K562 (cell line): ENCODE measurements at places on chromosomes 12 and 14. TPM values are rescaled to one million over a fixed set of nuclear protein-coding genes. Genes with fewer than 3 reads are reported as not detected.

DNA sequence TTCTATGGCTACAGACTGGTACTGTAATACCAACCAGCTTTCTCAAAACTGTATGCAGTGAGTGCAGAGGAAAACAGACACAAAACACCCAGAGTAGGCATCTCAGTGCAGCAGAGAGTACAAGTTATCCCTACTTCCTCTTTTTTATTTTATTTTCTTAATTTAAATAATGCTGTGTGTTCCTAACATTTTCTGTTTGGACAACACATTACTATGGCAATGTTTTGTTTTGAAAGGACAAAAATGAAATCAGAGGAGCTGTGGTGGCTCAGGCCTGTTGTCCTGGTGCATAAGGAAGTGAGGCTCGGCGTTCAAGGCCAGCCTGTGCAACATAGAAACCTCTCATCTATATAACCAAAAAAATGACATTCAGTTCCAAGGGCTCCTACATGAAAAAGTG lies 33.7 kb upstream of the SELPLG start:
- H3K36me3 ChIP-seq = peaks cover 61% of the 10 kb centered on the region
- H3K4me3 ChIP-seq = no peak overlapping the region
- H3K27ac ChIP-seq = no peak overlapping the region
- DNase-seq = no peak
- H3K27me3 ChIP-seq = no peaks in the 10 kb centered on the region

DNA sequence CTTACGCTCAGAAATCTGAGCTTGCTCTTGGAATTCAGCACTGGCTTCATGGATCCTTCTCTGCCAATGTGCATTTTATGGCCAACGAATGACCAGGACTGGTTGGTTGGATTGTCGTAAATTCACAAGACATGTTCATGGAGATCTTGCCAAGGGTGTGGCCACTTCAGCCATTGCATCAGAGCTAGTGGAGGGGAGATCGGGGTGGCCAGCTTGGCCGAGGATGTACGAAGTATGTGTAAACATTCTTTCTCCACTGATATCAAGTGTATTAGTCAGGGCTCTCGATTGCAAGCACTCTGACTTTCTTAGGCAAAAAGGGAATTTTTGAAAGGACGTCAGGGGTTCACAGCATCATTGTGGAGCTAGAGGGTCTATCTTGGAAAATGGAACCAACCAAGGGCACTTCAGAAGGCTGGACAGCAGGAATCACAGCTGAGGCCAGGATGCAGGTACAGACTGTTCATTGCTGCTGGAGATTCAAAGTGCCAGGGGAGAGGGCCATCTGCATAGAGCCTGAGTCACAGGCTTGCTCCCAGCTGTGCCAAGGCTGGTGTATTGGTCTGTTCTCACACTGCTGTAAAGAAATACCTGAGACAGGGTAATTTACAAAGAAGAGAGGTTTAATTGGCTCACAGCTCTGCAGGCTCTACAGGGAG lies 32.9 kb upstream of the ADGRD1 start:
- peaks cover 65% of the 10 kb centered on the region for H3K27me3 ChIP-seq
- no peak overlapping the region for H3K27ac ChIP-seq
- H3K36me3 ChIP-seq = no peaks in the 10 kb centered on the region
- peaks cover 2% of the 10 kb centered on the region; the same call in 1 of the 3 replicates for H3K4me1 ChIP-seq
- H3K4me3 ChIP-seq = no peak overlapping the region
- no peak for DNase-seq

DNA sequence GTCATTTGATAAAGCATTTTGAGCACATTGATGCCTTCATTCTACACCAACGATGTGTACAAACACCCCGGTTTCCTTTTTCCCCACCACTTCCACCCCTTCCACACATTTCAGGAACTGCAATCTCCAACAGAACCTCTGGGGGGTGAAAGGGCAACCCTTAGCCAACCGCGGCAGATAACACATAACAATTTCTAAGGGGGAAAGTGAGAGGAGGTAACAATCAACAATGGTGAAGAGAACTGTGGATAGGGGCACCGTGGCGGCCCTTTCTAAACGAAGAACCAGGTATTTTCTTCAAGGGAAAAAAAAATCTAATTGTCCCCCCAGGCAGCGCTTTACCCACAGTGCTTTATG lies 1.1 kb downstream of the KITLG start:
- no peaks in the 10 kb centered on the region for H3K27me3 ChIP-seq
- DNase-seq = no peak
- no peaks in the 10 kb centered on the region for H3K4me1 ChIP-seq
- no peak overlapping the region for H3K4me3 ChIP-seq
- no peak overlapping the region for H3K27ac ChIP-seq
- no peaks in the 10 kb centered on the region for H3K36me3 ChIP-seq

- H3K4me3 ChIP-seq = no peak overlapping the region
- DNase-seq = peak; percentile 33
- H3K4me1 ChIP-seq = no peaks in the 10 kb centered on the region
- H3K27me3 ChIP-seq = peaks cover 9% of the 10 kb centered on the region
Observed at GRCh38 chr12:5073853-5074252, 30.2 kb downstream of the KCNA5 start.

GRCh38 chr14:92653162-92653651 lies 95.2 kb downstream of the LGMN start:
- no peak overlapping the region for H3K4me3 ChIP-seq
- DNase-seq = no peak
- H3K27me3 ChIP-seq = peaks cover 46% of the 10 kb centered on the region
- peaks cover 11% of the 10 kb centered on the region for H3K4me1 ChIP-seq

GRCh38 chr14:91243074-91243471 lies 1.4 kb downstream of the GPR68 start:
- H3K4me1 ChIP-seq = peaks cover 5% of the 10 kb centered on the region
- H3K36me3 ChIP-seq = no peaks in the 10 kb centered on the region
- no peak for DNase-seq
- H3K27ac ChIP-seq = no peak overlapping the region
- no peak overlapping the region for H3K4me3 ChIP-seq

GRCh38 chr14:37399517-37399916 lies 195.5 kb downstream of the FOXA1 start:
- H3K27me3 ChIP-seq = no peaks in the 10 kb centered on the region
- H3K4me3 ChIP-seq = no peak overlapping the region
- H3K27ac ChIP-seq = no peak overlapping the region
- no peaks in the 10 kb centered on the region for H3K36me3 ChIP-seq
- H3K4me1 ChIP-seq = no peaks in the 10 kb centered on the region
- no peak for DNase-seq

DNA sequence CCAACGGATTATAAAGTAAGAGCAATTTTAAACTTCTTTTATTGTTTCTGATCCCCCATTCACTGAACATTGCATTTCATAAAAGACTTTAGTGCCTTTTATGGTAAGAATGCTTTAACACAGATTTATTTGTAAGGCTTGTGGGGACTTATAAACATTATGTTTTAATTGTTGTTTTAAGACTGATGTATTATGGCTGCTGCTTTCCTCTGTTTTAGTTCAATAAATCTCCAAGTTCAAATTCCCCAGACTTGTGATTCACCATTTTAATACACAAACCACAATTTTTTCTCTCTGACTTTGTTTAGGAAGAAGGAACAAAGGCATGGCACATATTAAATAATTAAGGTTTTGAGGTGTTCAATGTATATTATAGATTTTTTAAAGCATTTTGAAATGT lies 753.3 kb downstream of the SLC6A15 start:
- no peak overlapping the region for H3K4me3 ChIP-seq
- no peaks in the 10 kb centered on the region for H3K4me1 ChIP-seq
- no peak overlapping the region for H3K27ac ChIP-seq
- no peaks in the 10 kb centered on the region for H3K27me3 ChIP-seq
- no peaks in the 10 kb centered on the region for H3K36me3 ChIP-seq

- no peaks in the 10 kb centered on the region for H3K4me1 ChIP-seq
- H3K27me3 ChIP-seq = no peaks in the 10 kb centered on the region
- DNase-seq = no peak
- H3K27ac ChIP-seq = no peak overlapping the region
- H3K4me3 ChIP-seq = no peak overlapping the region
- no peaks in the 10 kb centered on the region for H3K36me3 ChIP-seq
Observed at GRCh38 chr14:74846968-74847665, 28.8 kb downstream of the PROX2 start.

DNA sequence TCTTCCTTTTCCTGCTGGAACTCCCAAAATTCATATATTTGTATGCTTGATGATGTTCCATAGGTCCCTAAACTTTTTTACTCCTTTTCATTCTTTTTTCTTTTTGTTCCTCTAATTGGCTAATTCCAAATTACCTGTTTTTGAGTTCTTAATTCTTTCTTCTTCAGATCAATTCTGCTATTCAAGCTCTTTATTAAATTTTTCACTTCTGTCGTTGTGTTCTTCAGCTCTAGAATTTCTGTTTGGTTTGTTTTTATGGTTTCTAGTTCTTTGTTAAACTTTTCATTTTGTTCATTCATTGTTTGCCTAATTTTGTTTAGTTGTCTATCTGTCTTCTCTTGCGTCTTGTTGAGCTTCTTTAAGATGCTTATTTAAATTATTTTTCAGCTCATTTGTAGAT lies 154.8 kb downstream of the TPH2 start:
- no peaks in the 10 kb centered on the region for H3K4me1 ChIP-seq
- H3K27me3 ChIP-seq = no peaks in the 10 kb centered on the region
- no peak overlapping the region for H3K27ac ChIP-seq
- no peaks in the 10 kb centered on the region for H3K36me3 ChIP-seq
- no peak overlapping the region for H3K4me3 ChIP-seq
- DNase-seq = no peak

GRCh38 chr12:117507548-117507947 lies 146.1 kb upstream of the NOS1 start:
- no peaks in the 10 kb centered on the region for H3K36me3 ChIP-seq
- H3K27me3 ChIP-seq = no peaks in the 10 kb centered on the region
- no peak for DNase-seq
- H3K4me3 ChIP-seq = no peak overlapping the region

- no peaks in the 10 kb centered on the region for H3K4me1 ChIP-seq
- DNase-seq = no peak
- H3K27ac ChIP-seq = no peak overlapping the region
- no peaks in the 10 kb centered on the region for H3K36me3 ChIP-seq
- no peak overlapping the region for H3K4me3 ChIP-seq
- H3K27me3 ChIP-seq = no peaks in the 10 kb centered on the region
Observed at GRCh38 chr14:53310412-53310811, 157.3 kb upstream of the DDHD1 start.

DNA sequence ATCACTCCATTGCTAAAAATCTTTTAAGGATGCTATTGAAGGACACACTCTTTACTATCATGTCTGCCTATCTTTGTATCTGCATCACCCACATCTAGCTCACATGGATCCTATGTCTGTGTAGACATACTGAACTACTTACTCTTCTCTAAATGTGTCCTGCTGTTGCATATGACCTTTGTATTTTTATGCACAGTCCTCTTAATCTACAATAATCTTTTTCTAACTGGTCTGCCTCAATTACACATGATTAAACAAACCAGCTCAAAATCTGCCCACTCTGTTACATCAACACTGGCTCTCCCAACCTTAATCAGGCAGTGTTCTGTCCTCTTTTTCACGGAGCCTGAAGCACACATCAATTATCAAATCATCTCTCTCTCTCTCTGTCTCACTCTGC lies 316.3 kb upstream of the MGAT4C start:
- H3K36me3 ChIP-seq = no peaks in the 10 kb centered on the region
- no peaks in the 10 kb centered on the region for H3K4me1 ChIP-seq
- no peak for DNase-seq

- DNase-seq = peak; percentile 93
- no peaks in the 10 kb centered on the region for H3K36me3 ChIP-seq
- no peak overlapping the region for H3K27ac ChIP-seq
- peaks cover 46% of the 10 kb centered on the region for H3K4me1 ChIP-seq
Observed at GRCh38 chr14:23112359-23113178, 6.5 kb downstream of the CEBPE start.

- no peak overlapping the region for H3K27ac ChIP-seq
- H3K4me3 ChIP-seq = no peak overlapping the region
- H3K36me3 ChIP-seq = no peaks in the 10 kb centered on the region
- no peaks in the 10 kb centered on the region for H3K4me1 ChIP-seq
- H3K27me3 ChIP-seq = no peaks in the 10 kb centered on the region
Observed at GRCh38 chr12:77372026-77372425, 306.7 kb upstream of the E2F7 start.

DNA sequence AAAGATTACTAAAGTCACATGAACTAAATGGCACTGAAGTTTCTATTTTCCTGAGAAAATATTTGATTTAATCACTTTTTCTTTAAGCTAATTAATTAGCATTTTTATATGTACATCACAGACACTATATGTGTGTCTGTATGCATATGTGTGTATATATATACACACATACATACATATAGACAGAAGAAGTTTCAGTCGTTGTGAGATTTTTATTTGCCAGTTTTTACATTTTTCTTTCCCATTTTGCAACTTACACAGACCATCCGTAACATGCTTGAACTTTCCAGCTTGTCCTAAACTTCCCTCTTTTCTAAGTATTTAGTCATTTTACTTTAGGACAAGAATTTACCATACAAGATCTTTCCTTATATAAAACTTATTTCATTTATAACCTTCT lies 299.1 kb downstream of the IPO8 start:
- no peaks in the 10 kb centered on the region for H3K36me3 ChIP-seq
- no peak overlapping the region for H3K4me3 ChIP-seq
- DNase-seq = no peak
- no peak overlapping the region for H3K27ac ChIP-seq
- no peaks in the 10 kb centered on the region for H3K27me3 ChIP-seq

DNA sequence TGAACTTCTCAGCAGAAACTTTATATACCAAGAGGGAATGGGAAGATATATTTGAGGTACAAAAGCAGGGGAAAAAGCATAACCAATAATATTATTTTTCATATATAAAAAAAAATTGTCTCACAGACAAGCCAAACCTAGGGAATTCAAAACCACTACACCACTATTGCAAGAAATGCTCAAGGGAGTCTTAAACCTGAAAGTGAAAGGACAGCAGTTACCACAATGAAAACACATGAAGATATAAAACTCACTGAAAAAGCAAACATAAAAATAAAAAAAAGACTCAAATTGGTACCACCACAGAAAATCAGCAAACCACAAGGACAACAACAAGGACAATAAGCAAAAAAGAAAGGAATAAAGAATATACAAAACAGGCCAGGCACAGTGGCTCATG lies 131.9 kb downstream of the CEP128 start:
- no peak for DNase-seq
- H3K4me1 ChIP-seq = no peaks in the 10 kb centered on the region; the same call in 1 of the 2 replicates
- no peaks in the 10 kb centered on the region for H3K27me3 ChIP-seq
- H3K36me3 ChIP-seq = no peaks in the 10 kb centered on the region

- H3K27ac ChIP-seq = no peak overlapping the region
- H3K36me3 ChIP-seq = no peaks in the 10 kb centered on the region
- no peaks in the 10 kb centered on the region for H3K4me1 ChIP-seq
- no peak for DNase-seq
- peaks cover 14% of the 10 kb centered on the region for H3K27me3 ChIP-seq
- H3K4me3 ChIP-seq = no peak overlapping the region
Observed at GRCh38 chr14:90354551-90355298, 23.0 kb upstream of the NRDE2 start.

GRCh38 chr14:91250912-91251311 lies 6.4 kb upstream of the GPR68 start:
- DNase-seq = no peak
- peaks cover 19% of the 10 kb centered on the region for H3K4me1 ChIP-seq
- no peak overlapping the region for H3K4me3 ChIP-seq
- no peaks in the 10 kb centered on the region for H3K27me3 ChIP-seq

The ACOT6 gene
- not detected in 2 replicates for total RNA-seq

The MMP17 gene
- total RNA-seq = 18.0 and 20.1 TPM in 2 replicates

The SLC41A2 gene
- total RNA-seq = 0.47 and 0.89 TPM in 2 replicates

The PLEKHH1 gene
- total RNA-seq = 4.3 and 5.7 TPM in 2 replicates

The SRP54 gene
- 38.7 and 41.6 TPM in 2 replicates for total RNA-seq

The OR6C76 gene
- total RNA-seq = not detected in 2 replicates

The GOLGA5 gene
- 11.1 and 12.0 TPM in 2 replicates for total RNA-seq

The RNASE3 gene
- not detected in 2 replicates for total RNA-seq

The KRT72 gene
- total RNA-seq = 0.09 TPM in 1 of 2 replicates, not detected in the other

The GPRC5D gene
- total RNA-seq = not detected in 2 replicates

The RGS6 gene
- not detected in 2 replicates for total RNA-seq

The PTHLH gene
- total RNA-seq = 0.78 and 0.98 TPM in 2 replicates

The POTEG gene
- not detected in 2 replicates for total RNA-seq

The SLC25A47 gene
- 0.09 and 0.25 TPM in 2 replicates for total RNA-seq

The KRT82 gene
- total RNA-seq = not detected in 2 replicates

The SPIC gene
- total RNA-seq = not detected in 2 replicates

The SLC24A4 gene
- not detected in 2 replicates for total RNA-seq

The TAS2R31 gene
- total RNA-seq = 1.0 and 1.1 TPM in 2 replicates
